ENCODE measurements at places on chromosomes 3 and 15. TPM values are rescaled to one million over a fixed set of nuclear protein-coding genes. Genes with fewer than 3 reads are reported as not detected.

- no peak for DNase-seq
Observed at GRCh38 chr3:111890051-111890580, 31.1 kb downstream of the PHLDB2 start.

DNA sequence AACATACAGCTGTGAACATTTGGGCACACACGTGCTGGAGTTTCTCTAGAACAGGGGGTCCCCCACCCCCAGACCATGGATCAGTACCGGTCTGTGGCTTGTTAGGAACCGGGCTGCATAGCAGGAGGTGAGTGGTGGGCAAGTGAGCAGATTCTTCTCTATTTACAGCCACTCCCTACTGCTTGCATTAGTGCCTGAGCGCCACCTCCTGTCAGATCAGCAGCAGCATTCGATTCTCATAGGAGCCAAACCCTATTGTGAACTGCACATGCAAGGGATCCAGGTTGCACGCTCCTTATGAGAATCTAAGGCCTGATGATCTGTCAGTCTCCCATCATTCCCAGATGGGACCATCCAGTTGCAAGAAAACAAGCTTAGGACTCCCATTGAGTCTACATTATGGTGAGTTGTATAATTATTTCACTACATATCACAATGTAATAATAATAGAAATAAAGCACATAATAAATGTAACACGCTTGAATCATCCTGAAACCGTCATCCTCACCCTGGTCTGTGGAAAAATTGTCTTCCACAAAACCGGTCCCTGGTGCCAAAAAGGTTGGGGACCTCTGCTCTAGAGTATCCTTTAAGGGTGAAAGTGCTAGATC, 25.8 kb downstream of the CHRM5 start:
- no peak for DNase-seq

- DNase-seq, result no peak
Observed at GRCh38 chr3:72517921-72518424, 330.3 kb downstream of the SHQ1 start.

- no peak for DNase-seq
Observed at GRCh38 chr3:140438736-140439470, 239.0 kb upstream of the TRIM42 start.

- no peak for DNase-seq
Observed at GRCh38 chr3:177979703-177980102, 556.5 kb upstream of the KCNMB2 start.

GRCh38 chr3:40096661-40097111, 212.8 kb upstream of the EIF1B start:
- peak; percentile 57 for DNase-seq

DNA sequence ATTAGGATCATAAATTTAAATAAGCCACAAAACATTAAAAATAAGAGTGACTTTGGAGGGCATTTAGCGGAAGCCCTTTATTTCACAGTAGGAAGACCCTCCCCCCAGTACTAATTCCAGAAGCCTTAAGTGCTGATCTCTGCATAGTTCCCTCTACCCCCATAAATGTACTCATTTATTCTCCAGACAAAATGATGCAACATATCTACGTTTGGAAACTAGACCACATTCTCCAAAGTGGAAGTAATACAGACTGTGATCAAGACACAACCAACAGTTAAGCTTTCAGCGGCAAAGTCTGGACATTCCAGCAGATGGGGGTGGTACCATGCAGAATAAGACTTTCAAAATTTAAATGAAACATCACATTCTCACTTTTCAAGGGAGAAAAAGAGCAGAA, 44.8 kb upstream of the RPS17 start:
- DNase-seq, result no peak

- no peak for DNase-seq
Observed at GRCh38 chr3:50340448-50341329, at the start of gene RASSF1. Gene RASSF1, minus strand, starts transcription at chr3:50340836. Its CDS starts 31 bp downstream, at chr3:50340805.

DNA sequence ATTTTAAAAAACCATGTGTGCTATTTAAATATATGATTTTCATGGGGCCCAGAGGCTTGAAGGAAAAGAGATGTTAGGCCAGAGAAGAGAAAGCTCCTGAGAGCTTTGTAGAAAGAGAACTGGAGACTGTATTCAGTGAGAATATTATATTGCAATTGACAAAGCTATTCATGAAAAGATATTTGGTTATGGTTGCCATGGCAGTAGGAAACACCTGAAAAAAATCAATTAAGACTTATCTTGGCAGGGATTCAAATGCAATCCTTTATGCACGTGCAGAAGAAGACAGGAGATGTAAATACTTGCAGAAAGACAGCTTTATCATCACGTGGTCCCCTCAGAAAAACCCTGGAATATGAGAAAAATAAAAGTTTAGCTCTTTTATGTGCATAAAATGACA, 636.0 kb upstream of the TBL1XR1 start:
- no peak for DNase-seq

GRCh38 chr3:162678941-162679340, 1182.3 kb downstream of the OTOL1 start:
- no peak for DNase-seq

DNA sequence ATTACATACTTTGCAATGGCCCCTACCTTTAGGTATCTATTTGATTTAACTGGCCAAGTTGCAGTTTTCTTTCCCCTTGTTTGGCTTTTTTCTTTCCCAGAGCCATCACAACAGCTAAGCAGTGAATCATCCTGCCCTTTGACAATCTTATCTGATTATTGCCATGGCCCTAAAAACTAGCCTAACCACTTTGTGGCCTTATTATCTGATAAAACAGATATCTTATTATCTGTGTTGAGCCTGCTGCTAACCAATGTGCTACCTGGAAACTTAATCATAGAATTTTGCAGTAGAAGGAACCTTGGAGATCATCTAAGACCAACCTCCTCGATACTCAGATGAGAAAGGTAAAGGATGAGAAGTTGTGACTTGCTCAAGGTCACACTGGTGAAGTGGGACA, 37.1 kb downstream of the EIF4E3 start:
- no peak for DNase-seq

- no peak for DNase-seq
Observed at GRCh38 chr15:39156166-39156565, 424.7 kb upstream of the THBS1 start.

DNA sequence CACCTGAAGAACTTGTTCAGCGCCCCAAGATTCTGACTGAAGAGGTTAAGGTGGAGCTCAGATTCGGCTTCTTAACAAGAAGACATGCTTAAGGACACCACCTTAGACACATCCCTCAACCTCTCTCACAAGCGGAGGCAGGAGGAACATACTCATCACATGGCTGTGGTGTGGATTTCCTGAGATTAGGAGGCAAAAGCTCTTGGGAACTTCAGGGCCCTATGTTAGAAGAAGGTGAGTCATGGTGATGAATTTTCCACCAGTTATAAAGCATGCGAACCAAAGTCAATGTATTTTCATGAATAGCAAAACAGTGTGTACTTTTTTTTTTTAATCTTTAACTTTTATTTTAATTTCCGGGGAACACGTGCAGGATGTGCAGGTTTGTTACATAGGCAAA, 212.2 kb upstream of the SUCLG2 start:
- no peak for DNase-seq

- DNase-seq, result no peak
Observed at GRCh38 chr15:62626903-62627302, 415.6 kb upstream of the TPM1 start.

DNA sequence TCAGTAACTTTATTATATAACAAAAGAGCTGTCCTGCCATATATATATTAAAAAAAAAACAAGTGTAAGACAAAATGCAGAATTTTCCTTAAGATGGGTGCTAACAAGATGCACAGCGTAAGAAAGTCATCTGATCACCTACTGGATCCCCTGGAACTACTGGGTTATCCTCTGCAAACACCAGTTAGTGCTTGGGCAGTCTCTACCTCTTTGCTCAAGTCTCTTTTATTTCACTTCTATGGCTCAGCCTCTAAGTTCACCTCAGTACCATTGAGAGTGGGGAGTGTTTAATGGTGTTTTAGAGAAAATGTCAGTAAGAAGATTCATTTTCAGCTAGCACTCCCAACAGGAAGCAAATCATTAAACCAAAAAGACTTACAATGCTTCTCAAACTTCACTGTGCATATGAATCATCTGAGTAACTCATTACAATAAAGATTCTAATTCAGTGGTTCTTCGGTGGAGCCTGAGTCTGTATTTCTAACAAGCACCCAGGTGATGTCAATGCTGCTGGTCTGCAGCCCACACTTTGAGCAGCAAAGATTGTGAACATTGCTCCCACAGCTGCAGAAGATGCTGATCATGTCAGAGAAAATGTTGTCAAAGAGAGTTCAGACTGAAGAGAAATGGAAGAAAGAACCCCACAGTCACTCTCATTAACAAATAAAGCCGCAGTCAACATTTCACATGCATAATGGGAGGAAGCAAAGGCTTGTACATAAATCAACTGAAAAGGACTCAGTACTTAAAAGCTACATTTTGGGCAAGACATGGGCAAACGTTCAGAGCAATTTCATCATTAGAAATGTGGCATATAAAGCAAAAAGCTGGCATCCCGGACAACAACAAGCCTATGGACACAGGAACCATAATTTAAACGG, 227.1 kb upstream of the ATP11B start:
- DNase-seq, result no peak

Gene SOX14
- not detected for total RNA-seq

Gene IGSF11
- total RNA-seq, result 0.08 TPM

Gene ITGA11
- 0.88 TPM for total RNA-seq

Gene RLBP1
- total RNA-seq, result not detected

Measured in left lobe of liver (tissue), 2 donors.